ENCODE measurements at places on chromosomes 4 and X.

DNA sequence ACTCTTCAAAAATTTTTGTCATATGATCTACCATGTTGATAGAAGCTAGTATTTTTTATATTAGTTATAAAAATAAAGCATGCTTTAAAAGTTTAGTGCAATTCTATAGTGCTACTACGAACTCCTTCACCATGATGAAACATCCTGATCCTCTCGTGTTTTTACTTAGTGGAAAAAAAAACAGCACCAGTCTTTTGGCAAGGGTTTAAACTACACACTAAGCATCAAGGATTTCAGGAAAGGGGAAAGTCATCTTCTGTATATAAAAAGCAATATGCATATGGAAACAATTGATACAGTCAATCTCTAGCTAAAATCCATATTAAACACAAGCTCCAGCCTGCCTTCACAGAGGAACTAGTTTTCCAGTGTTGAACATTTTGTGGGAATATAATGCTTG is 18.7 kb downstream of the CHM start:
- DNase-seq: no peak

DNA sequence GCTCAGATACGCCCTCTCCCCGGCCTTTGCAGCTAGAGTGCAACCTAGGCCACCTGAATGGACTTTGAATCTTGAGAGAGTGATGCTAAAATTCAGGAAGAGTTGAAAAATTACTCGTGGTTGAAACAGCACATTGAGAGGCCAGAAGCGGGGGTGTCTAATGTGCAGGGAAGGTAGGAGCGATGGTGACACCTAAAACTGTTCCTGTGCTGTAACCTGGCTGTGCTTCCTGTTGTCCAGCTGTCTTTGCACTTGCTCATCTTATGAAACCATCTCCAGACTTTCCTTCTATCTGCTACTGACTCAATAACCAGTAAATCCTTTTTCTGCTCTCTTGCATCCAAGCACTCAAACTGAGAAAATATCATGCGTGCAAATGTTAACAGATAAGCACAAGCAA is 106.4 kb upstream of the RPS6KA3 start:
- DNase-seq: no peak

GRCh38 chrX:46263494-46263893 is 281.7 kb downstream of the ZNF674 start:
- DNase-seq: no peak

- DNase-seq: no peak
Observed at GRCh38 chrX:84218726-84219125, 30.7 kb upstream of the RPS6KA6 start.

DNA sequence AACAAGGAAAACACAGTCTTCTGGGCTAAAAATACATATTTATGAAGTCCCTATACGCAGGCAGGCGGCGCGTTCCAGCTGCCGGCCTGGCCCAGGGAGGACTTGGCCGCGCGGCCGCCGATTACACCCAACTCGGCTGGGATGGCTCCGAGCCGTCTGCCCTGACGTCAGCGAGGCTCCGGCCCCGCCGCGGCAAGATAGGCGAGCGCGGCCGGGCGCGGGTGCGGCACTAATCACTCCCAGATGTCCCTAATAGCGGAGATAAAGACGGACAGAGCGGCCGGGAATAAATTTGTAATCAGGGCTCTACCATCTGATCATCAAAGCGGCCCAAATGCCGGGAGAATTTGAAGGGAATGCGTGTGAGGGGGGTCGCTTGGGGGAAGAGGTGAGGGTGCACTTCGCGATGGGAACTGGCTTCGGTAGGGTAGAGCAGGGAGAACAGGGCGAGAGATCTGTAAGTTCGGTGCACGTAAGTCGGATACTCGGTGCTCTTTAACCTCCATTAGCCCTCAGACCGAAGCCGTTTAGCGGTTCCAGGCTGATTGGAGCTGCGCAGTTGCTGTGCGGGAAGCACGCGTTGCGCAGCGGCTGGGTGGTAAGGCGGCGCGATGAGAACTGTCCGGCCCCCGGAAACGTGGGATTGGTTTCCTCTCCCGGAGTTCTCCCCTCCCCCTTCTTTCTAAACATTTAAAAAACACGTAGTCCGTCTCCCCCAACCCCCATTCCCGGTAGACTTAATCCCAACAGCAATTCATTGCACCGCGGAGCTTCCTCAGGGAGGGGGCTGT is 7.7 kb downstream of the HAND2 start:
- no peak for DNase-seq

GRCh38 chr4:103012060-103012459 is 7.4 kb downstream of the SLC9B1 start:
- DNase-seq: no peak

- DNase-seq: no peak
Observed at GRCh38 chr4:7365462-7366179, 69.1 kb downstream of the PSAPL1 start.

DNA sequence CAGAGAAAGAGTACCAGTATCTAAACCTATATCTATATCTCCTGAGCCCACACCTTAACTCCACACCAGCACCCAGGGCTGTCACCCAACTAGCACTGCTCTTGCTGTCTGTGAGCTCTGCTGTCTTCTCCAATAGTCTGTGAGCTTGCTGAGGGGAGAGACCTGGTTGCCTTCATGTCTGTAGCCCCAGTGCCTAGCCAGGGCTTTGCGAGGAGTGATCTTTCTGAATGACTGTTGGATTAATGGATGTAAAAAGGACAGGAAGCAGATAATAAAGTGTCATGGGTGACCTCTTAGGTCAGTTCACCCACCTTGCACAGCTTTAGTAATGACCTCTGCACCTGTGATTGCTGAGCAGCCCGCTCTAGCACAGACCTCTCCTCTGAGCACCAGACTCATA is 30.5 kb downstream of the CNGA2 start:
- DNase-seq: no peak

DNA sequence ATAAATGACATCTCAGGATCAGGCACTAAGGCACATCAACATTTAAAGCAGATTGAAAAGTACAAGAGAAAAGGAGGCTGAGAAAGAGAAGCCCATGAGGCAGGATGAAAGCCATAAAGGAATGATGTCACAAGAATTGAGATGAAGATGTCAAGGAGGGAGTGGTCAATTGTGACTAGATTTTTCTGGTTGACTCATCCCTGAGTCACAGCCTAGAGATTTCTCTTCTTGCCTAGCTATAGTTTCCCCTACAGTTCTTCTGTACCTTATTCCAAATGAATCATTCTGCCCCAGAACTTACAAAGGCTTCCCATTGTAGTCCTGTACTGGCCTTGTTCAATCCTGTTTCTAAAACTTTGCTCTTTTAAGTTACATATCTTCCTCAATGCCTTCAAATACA is 3.4 kb upstream of the USP53 start:
- no peak for DNase-seq

DNA sequence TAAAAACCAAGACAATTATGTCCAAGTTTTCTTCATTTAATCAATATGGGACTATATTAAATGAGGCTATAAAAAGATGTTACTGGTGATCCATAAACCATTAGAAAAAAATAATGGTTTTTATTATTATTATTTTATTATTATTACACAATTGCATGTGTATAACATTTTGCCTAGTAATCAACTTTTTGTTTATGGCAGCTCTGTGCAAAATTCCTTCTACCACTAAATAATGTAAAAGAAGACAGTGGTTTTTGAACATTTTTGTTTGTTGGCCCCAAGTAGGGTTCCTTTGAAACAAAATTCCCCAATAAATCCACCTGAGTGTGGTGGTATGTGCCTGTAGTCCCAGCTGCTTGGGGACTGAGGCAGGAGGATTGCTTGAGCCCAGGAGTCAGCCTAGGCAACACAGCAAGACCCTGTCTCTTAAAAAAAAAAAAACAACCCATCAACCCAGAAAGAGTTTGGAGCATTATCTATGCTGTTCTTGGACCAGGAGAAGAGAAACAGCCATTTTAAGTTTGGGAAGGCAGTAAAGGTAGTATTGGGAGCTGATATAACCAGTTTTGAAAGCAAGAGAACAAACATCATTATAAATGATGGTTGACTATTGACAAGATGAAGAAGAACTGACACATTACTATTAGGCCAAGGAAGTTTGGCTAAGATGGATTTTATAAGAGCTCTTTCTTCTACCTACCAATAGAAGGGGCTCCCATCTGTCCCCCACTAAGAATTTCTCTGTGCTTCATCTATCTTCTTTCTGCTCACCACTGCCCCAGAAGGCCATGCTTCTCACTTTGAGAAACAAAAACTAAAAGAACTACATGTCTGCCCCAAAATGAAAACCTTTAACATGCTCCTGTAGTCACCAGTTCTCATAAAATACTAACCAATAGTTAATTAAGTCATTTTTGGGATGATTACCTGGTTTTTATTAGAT is 2.2 kb downstream of the TMEM156 start:
- peak; percentile 46 for DNase-seq

GRCh38 chr4:123168812-123169211 is 227.8 kb upstream of the SPRY1 start:
- no peak for DNase-seq

DNA sequence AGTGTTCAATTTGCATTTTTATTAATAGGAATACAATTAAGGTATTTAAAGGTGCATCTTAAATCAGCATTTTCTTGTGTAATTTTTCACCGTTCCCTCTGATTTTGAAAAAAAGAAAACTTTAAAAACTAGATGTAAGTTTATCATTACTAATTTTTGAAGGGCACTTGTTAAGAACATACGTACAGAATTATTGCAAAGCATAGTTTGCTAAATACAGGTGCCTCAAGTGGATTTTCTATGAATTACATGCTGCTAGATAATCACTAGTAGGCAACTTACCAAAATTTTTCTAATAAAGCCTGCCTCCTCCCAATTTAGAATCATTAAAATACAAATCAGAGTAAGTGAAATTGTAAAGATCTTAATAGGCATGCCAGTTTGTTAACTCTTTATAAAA is 8.5 kb downstream of the CNKSR2 start:
- DNase-seq: peak; percentile 11

GRCh38 chr4:79854856-79855502 is 218.1 kb downstream of the ANTXR2 start:
- DNase-seq: no peak

- no peak for DNase-seq
Observed at GRCh38 chrX:142076633-142077032, 128.5 kb downstream of the MAGEC2 start.

DNA sequence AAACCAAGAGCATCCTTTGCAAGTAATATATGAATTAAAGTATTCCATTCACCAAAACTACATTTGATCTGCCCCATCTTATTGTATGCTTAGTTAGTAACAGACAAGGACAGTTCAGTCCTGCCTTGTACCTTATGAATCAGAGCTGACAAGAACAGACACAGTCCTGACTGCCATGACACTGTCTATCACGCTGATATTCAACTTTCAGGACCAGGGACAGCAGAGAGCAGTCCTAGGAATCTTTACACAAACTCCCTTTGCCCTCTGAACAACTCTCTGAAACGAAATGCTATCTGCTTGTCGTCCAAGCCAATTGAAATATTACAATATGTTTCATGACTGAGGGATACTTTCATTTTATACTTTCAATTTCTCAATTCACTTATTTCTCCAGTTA is 268.6 kb upstream of the VCX start:
- no peak for DNase-seq

DNA sequence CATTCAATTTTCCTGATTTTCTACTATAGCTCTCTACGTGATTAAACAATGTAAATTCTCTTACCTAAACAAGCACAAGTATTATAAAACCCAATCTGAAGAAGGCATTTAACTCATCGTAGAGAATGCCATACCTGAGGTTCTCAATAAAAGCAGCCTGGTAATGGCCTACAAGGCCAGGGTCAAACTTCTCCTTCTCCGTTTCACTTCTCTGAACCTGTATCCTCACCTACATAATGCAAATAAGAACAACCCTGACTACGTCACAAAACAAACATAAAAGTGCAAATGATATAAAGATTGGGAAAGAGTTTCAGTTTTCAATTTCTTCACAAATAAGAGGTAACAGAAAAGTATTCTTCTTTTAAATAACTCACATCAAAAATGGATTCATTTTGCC is 55.6 kb upstream of the STS start:
- DNase-seq: no peak

DNA sequence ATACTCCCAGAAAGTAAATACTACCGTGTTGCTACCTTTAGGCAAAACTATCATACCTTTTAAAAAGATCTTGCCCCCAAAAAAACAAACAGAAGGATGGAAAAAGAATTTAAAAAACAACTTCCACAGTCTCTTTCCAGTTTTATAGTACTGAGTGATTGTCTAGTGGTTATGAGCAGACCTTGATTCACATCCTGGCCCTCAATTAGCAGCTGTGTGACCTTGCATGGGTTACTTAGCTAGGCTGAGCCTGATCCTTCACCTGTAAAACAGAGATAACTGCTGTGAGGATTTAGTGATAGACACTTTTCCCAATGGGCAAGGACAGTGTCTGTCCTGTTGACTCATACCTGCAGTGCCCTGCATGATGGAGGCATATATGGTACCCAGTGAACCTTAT is 49.0 kb downstream of the SMAD1 start:
- DNase-seq: no peak

DNA sequence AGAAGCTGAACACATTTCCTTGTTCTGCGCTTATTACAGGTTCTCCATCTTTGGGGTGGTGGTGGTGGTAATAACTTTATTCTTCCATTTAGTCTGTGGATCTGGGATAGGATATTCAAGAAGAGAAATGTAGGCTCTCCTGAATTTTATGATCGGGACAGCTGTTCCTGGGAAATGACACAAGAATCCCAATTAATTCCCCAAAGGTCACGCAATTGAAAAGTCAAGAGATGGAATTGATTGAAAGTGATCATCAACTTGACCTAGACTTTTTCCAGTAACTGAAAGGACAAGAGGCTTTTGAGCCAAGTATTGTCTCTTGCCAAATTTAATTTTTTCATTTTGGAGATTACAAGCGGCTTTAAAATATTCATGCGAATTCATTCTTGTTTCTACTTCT is 98.7 kb upstream of the CBLL2 start:
- DNase-seq: no peak

DNA sequence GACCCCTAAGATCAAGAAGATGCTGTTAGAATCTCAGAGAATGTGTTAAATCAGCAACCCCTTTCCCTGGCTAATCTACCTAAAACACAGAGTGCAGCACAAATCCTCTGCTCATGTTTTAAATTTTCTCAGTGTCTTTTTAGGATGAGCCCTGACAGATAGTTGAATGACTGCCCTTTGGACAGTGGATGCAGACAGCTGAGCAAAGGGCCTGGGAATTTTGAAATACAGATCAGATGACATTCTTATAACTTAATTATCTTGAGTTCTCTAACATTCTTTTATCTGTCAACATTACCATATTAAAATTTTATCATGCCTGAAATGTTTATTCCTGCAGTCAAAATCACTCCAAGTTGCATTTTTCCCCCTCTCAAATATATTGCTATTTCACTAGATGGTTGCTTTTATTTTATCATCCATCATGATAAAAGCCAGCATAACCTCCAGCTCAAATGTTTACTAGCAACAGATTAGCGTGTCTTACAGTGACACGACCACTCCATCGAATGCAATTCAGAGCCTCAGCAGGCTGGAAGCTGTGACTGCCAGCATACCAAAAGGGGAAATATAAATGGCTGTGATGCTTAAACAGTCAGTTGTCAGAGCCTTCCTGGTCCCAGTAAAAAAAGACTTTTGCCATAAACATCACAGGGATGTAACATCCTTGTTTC is 22.8 kb upstream of the ARHGAP24 start:
- no peak for DNase-seq

Measured in CD4-positive, alpha-beta T cell treated with Interleukin-12 subunit alpha and Interleukin-12 subunit beta, for 1 hour (primary cell).